Activated CD8-positive, alpha-beta memory T cell treated with anti-CD3 and anti-CD28 coated beads for 48 hours (primary cell): ENCODE measurements at places on chromosomes 4 and X.

- no peak for DNase-seq
Measured at GRCh38 chr4:2702361-2702760, 53.8 kb downstream of the TNIP2 start.

DNA sequence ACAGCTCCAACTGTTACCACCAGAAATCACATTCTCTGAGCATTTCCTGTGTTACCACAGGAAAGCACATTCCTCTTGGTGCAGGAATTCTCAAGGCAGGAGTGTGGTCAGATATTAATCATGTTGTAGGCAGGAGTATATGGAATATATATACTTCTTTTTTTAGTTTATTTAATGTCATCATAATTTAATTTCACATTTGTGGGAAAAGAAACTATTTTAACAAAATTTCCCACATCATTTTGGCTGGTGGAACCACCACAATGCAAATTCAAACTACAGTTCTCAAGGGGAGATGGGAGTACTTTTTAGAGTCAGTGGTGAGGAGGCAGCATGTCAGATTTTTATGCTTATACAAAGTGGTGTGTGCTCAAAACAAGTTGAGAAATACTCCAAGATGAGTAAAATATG is 139.0 kb downstream of the ATP10D start:
- DNase-seq = no peak

- no peak for DNase-seq
Measured at GRCh38 chrX:23327104-23327503, 7.5 kb upstream of the PTCHD1 start.

GRCh38 chr4:169407217-169407845 is 136.6 kb upstream of the SH3RF1 start:
- no peak for DNase-seq

GRCh38 chrX:15055146-15055930 is 182.1 kb downstream of the MOSPD2 start:
- DNase-seq = no peak
